Activated T-cell treated with anti-CD3 and anti-CD28 coated beads for 48 hours (primary cell): ENCODE measurements at places on chromosomes 6 and 20.

DNA sequence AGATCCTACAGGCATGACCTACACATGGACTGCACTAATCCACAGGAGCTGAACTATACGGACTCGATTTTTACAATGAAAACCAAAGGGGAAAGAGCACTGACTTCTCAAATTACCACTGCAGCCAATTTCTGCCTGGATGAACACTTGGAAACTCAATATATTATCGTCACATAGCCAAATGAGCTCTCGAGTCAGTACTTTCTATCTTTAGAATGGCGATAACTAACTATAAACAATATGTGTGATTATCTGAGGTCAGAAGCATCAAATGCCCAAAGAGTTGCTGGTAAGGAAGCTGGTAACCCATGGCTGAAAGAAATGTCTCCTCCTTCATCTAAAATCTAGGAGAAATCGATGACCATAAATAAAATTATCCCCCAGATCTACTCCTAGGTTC is 86.7 kb downstream of the KIF16B start:
- no peak for DNase-seq

GRCh38 chr20:59606566-59606965 is 2.2 kb downstream of the PHACTR3 start:
- no peak for DNase-seq

DNA sequence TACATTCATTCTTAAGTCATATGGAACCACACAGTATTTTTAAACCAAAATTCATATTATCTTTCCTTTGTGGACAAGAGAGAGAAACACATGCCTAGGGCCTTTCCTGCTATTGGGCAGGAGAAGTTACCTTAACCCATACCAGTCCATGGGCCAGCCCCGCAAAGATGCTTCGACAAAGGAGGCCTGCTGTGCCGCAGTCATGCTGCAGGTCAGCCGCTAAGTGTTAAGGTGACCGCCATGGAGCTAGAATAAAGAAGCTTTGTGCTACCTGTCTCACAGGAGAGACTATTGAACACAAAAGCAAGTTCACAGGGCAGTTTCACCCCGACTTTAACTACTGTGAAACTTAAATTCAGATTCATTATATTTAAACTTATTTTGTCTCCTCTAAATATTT is 62.3 kb upstream of the TMEM181 start:
- DNase-seq: no peak

DNA sequence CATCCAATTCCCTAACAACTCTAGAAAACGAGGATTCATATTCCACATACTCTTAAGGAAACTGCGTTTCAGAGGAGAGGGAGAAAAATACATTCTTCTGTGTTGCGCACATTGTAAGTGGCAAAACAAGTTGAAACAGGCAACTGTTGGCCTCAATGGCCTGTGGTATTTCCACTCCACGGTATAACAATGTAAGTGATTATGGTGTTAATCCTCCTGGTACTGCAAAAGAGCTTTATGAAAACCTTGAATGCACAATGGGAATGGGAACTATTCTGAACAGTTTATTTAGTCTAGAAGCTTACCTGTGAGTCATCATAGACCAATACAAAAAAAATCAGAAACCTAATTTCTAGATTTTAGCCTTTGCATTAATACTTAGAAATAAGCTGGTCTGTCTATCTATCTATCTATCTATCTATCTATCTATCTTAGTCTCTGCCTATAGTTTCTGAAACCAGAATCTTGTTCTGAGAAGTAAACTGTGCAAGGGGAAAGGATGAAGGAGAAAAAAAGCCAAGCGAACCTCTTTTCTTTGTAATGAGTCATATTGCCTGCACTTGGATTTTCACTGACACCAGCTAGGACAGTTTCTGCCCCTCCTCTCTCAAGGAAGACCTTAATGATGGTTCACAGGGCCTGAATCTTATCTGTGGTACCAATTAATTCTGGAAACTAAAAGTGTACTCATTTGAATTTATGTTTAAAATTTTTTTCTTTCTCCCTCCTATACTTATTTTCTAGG is 101.5 kb downstream of the RNF144B start:
- DNase-seq: no peak

DNA sequence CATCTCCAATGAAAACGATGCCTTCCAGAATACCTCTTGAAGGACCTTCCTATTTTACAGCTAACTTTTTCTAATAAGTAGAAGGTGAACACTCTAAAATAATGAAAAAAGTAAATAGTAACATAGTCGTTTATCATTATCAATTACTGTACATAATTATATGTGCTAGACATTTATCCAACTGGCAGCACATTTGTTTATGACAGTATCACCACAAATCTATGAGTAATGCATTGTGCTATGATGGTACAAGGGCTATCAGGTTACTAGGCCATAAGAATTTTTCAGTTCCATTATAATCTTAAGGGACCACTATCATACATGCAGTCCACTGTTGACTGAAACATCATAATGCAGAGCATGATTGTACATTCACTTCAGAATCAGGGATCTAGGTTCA is 68.4 kb downstream of the ATG5 start:
- no peak for DNase-seq

- no peak for DNase-seq
These were observed 308.3 kb upstream of the IRAK1BP1 start for GRCh38 chr6:78559056-78559455.

GRCh38 chr20:39152126-39152525 is 190.0 kb downstream of the DHX35 start:
- DNase-seq: no peak

DNA sequence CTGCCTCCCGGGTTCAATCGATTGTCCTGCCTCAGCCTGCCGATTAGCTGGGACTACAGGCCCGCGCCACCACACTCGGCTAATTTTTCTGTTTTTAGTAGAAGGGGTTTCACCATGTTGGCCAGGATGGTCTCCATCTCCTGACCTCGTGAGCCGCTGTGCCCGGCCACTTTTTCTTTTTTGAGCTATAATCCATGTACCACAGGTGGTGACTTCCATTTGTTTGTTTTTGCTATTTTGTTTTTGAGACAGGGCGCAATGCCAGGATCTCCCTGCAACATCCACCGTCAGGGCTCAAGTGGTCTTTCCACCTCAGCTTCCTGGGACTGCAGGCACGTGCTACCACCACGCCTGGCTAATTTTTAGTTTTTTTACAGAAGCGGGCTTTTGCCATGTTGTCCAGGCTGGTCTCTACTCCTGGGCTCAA is 8.5 kb downstream of the HSPA1B start:
- no peak for DNase-seq

- DNase-seq: no peak
These were observed 275.9 kb upstream of the EXOC2 start for GRCh38 chr6:968791-969190.

DNA sequence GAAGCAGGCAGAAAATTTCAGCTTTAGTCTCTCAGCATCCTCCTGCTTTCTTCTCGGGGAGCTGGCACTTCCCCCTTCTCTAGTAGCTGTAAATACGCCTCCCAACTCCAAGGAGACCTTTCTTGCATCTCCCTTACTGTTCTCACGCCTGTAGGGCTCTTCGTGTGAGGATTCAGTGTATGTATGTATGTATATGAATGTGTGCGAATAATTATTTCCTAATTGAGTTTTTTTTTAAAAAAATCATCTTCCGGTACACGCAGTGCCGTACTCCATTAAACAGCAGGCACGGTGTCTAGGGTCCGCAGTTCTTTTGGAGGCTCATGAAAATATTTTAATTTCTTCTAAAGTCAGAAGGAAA is 85.4 kb downstream of the HFE start:
- DNase-seq: no peak

- DNase-seq: no peak
These were observed 14.5 kb downstream of the TAF4 start for GRCh38 chr20:62051144-62051543.

- no peak for DNase-seq
These were observed 114.9 kb downstream of the GRM4 start for GRCh38 chr6:34030831-34031624.

GRCh38 chr20:2390951-2391675 is 10.4 kb downstream of the TGM6 start:
- no peak for DNase-seq

DNA sequence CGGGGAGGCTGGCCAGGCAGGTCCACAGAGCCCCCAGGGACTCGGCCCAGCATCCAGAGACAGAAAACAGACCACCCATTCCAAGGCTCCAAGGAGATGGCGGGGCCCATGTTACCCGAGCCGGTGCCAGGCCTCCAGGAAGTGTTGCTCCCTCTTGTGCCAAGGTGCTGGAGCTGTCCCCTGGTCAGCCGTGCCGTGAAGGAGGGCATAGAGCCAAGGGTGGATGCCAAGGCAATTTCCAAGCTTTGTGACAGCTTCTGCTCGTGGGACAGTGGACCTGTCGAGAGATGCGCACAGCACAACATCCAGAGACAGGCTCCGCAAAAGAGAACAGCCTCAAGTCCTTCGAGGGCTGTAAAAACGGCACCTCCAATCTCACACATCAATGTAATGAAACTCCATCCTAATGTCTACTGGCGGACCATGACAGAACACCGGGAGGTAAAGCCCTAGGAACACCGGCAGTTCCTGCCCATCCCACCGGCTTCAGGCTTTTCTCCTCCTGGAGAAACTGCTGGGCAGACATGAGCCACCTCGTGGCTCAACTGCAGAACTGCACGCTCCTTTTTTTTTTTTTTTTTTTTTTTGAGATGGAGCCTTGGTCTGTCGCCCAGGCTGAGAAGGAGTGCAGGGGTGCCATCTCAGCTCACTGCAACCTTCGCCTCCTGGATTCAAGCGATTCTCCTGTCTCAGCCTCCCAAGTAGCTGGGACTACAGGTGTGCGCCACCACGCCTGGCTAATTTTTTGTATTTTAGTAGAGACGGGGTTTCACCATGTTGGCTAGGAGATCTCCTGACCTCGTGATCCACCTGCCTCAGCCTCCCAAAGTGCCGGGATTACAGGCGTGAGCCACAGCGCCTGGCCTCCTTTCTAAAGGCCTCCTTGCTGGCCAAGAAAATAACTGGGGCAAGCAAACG is 30.9 kb upstream of the AVP start:
- DNase-seq: no peak

DNA sequence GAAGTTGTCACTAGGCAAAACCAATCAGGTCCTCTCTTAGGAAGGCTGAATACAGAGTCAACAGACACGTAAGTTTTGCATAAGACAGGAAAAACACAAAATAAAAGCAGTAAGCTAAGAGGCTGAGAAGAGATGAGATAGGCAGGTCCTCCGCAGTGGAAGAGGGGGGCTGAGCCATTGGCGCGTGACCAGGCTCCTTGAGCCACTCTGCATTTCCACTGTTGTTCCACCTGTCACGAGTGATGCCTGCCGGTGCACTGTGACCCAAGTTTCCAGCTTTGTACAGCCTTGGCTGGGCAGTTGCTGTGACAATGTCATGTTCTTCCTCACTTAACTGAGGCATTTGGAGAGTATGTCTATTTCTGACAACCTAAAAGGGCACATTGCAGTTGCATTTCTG is 58.6 kb downstream of the NUDT3 start:
- DNase-seq: no peak

GRCh38 chr6:126640356-126640755 is 300.4 kb downstream of the CENPW start:
- DNase-seq: no peak

DNA sequence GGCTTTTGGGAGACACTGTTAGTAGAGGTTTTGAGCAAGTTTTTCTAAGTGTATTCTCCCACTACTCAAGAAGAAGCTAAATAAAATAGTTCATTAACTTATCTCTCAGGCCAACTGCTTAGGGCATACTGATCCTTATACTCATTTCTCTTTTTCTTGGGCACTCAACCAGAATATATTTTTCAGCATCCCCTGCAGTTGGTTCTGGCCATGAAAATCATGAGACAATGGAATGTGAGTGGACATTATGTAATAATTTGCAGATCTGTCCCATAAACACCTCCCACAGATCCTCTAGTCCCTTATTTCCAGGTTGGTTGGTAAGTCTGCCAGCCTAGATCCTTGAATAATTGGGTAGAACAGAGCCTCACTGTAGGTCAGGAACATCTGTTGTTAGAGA is 136.7 kb downstream of the AIG1 start:
- no peak for DNase-seq

DNA sequence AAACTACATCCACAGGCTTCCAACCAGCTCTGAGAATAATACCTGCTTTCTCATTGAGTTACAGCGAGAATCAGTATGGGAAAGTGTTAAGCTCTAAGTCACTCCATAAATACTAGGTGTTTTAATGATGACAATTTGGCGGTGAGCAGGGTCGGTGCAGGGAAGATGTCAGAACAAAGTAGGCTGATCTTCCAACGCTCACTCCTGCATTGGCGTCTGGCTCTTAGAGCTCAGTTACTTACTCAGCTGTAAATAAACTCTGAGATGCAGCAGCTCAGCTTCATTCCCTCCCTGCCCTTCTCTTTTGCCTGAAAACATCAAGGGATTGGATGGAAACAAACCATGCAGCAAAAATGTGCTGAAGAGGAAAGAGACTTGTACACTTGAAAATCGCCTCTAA is 102.5 kb upstream of the SPACA1 start:
- DNase-seq: no peak
